NCI-H774 (cell line): ENCODE measurements at places on chromosomes 13 and 19.

DNA sequence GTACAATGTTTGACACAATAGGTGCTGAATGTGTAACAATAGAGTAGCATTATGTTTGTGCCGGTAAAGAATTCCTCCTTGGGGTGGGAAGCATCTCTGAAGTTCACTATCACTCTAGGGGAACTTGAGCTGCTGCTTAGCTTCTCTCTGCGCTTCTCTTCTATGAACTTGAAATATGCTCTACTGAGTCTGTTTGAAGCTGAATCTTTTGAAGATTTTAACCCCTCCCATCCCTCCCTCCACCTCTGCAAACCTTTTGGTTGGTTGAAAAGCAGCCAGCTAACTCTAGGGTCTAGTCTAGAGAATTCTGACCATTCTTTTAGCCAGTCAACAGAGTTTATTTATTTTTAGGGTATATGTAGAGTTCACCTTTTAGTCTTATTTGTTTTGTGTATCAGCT lies 2.5 kb downstream of the PCCA start:
- DNase-seq = no peak

DNA sequence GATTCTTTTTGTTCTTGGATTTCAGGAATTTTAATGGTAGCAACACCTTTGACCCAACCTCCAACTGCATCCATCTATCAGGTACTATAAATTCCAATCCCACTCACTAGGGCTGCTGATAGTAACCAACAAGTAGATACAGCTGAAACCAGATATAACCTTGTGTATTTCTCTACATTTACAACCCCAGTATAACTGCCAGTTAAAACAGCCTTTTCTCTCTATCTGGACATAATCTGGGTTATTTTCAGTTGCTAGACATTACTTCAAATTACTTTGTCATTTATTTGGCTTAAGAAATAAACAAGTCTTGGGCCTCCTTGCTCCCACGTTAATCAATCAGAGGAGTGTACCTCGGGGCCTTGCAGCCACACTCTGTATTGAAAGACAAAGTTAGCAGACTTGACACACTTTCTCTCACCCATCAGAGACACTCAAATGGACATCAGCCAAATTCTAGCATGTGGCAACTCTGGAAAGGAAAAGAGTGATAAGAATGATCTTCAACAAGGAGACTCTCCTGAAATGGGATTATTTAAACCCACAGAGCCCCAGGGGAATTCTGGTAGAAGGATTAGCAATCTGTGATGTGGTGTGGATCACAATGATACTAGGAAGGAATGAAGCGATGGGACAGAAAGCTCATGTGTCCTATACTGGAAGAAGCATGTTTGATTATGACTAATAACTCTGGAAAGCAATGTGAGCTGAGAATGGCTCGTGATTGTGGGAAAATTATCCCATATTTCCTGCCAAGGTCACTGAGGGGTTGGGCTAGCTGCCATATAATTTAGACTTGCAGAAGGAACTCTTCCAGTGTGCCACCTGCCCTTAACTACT lies 157.5 kb downstream of the FLT1 start:
- no peak for DNase-seq

DNA sequence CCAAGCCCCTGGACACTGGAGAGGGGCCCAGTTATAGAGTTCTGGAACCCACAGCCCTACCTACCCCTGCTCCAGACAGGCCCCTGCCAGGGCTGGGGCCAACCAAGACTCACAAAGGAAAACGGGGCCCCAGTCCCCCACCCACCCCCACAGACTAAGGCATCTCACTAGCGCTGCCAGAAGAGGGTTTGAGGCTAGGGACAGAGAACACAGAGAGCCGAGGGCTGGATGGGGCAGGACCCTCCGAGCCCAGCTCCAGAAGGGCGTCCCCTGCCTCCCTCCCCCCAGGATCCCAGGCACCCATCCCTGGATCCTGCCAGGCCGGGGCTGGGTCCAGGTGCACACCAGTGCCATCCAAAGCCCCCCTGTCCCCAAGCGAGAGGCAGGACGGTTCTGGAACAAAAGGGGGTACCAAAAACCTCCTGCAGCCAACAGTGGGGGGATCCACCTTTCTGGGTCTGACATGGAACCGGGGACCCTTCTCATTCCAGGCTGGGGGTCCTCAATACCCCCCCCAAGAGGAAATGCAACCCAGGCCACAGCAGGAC lies 4.4 kb upstream of the REXO1 start:
- DNase-seq = no peak

- no peak for DNase-seq
These were observed 8.0 kb downstream of the SPHK2 start for GRCh38 chr19:48627201-48627864.

DNA sequence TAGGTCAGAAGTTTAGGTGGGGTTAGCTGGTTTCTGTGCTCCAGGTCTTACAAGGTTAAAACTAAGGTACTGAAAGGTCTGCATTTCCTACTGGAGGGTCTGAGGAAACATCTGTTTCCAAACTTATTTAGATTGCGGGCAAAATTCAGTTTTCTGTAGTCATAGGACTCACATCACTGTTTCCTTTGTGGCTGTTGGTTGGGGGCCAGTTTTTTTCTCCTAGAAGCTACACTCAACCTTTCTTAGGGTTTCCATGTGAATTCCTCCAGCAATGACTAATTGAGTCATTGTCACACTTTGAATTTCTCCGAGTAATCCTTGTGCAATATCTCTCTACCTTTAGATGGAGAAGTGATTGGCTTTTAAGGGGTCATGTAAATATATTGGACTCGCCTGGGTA lies 773.4 kb upstream of the SLITRK1 start:
- DNase-seq = no peak

DNA sequence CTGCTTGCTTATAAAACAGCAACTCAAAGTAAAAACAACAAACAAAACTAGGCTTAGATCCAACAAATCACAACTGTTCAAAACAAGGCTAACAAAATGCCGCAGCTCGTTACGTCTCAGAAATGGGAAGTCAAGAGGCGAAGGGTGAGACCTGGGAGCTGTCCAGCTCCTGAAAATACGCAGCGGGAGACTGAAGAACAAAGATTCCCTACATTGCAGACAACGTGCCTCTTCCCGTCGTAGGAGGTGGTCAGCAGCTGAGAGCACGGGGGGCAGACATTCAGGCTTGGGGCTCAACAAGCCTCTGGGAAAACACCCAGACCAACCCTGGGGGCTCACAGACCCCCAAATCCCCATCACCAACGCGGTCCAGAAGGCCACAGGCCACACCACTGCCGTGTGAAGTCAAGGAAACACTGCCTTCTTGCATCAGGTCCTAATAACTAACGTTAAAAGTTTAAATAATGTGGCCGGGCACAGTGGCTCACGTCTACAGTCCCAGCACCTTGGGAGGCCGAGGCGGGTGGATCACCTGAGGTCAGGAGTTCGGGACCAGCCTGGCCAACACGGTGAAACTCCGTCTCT lies 13.5 kb downstream of the PLPP2 start:
- no peak for DNase-seq

DNA sequence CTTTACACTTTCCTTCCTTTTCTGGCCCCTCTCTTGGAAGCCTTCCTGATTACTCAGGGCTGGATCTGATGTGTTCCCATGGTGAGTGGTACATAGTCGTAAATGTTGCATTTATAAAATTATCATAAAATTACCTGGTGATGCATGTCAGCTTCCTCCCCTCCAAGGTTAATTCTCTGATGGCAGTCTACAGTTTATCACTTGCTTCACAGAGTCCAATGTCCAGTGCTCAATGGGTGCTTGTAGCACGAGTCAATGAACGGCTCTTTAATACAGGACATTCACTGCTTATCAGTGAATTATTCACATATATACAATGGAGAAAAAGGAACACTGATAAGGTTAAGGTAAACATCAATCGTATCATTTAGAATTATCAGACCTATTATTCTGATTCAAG lies 27.0 kb upstream of the OXGR1 start:
- no peak for DNase-seq

DNA sequence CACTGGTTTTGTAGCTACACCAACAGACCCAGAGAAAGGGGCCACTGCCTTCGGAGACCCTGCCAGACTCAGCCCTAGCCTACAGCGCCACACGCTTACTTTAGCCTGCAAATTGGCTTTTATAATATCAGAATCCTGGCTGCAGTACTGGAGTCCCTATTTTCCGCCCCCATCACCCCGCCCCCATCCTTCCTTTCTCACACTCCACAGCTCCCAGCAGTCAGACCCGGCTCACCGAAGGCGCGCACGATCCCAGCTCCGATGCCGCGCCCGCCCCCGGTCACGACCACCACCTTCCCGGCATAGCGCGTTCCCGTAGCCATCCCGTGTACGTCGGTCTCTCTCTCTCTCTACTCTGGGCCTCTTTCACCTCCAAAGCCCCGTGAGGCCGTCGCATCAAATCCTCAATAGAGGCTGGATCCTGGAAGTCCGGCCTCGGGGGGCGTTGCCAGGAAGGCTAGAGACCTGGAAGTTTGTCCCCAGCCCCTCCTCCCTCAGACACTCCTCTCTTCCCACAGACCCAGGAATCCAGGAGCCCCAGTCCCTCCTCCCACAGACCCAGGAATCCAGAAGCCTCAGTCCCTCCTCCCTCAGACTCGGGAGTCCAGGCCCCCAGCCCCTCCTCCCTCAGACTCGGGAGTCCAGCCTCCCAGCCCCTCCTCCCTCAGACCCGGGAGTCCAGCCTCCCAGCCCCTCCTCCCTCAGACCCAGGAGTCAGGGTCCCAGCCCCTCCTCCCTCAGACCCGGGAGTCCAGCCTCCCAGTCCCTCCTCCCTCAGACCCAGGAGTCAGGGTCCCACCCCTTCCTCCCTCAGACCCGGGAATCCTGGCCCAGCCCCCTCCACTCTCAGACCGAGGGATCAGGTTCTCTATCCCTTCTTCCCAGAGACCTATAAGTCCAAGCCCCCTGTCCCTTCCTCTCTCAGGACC lies at the start of gene HSD17B14:
TSS of gene HSD17B14 (minus strand) at position 403 of the 929 bp plus-strand sequence. CDS start at position 323, 80 bp downstream.
- DNase-seq = peak; percentile 16

GRCh38 chr13:27966641-27967202 lies 2.4 kb downstream of the CDX2 start:
- no peak for DNase-seq

GRCh38 chr13:26680123-26680450 lies 80.5 kb downstream of the GPR12 start:
- no peak for DNase-seq

GRCh38 chr19:49938662-49939061 lies 9.4 kb upstream of the NUP62 start:
- no peak for DNase-seq

DNA sequence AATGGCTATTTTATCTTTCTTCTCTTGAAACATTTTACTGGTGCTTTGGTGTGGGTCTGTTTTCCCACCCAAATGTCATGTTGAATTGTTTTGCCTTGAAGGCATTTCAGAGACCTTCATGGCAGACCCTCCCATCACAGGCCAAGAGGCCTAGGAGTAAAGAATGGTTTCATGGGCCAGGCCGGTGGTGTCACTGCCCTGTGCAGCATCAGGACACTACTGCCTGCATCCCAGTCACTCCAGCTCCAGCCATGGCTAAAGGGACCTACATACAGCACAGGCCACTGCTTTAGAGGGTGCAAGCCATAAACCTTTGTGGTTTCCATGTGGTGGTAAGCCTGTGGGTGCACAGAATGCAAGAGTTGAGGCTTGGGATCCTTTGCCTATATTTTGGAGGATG lies 326.9 kb downstream of the SLITRK5 start:
- DNase-seq = no peak

DNA sequence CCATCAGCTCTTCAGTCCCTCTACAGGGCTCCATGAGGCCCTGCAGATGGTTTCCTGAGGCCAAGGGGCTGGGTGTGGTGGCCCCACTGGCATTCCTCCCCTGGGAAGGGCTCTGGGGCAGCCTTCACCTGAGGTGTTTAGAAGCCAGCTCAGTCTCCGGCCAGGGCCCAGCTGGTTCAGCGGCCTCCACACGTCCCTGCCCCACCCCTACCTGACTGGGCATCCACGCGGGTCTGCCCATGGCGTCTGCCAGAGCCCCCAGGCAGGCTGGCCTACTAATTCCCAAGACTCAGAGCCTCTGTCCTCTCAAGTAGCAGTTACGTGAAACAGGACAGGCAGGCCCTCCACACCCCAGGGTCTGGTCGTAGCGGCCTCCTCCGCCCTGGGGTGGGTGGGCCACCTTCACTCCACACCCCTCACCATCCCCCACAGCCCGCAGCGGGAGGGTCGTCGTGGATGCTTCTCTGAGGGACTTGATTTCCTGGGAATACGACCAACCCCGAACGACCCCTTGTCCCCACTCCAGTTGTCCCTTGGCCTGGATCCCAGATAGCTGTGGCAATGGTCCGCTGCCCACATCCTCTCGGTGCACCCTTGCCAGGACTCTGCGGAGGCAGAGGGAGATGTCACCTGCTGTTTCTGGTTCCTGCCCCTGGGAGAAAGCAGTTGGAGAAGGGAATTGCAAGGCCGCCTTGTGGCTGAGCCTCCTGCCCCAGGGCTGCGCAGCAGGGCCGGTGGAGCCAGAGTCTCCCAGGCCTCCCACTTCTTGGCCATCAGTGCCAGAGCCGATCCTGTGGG lies 24.3 kb downstream of the CAPN12 start:
- DNase-seq = no peak

GRCh38 chr19:39727070-39727800 lies 10.6 kb downstream of the CLC start:
- no peak for DNase-seq

GRCh38 chr13:47066226-47066625 lies 169.4 kb upstream of the HTR2A start:
- DNase-seq = no peak

- no peak for DNase-seq
These were observed 119.3 kb upstream of the GJB6 start for GRCh38 chr13:20351281-20352022.

DNA sequence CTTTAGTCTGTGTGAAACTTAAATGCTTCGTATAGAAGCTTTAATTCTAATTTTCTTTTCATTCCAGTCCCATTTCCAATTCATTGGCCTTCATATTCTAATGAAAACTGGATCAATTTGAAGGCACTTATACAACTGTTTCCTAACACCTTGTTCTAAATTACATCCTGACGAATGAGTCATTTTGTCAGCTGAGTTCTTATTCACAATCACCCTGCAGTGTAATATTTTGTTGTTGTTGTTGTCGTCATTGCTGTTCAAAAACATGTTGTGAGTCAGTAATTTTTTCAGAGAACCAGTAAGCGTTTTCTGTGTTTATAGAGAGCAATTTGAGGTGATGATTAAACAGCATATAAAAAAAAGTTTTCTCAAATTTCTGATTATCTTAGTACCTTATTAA lies 290.0 kb downstream of the PCDH9 start:
- DNase-seq = no peak

DNA sequence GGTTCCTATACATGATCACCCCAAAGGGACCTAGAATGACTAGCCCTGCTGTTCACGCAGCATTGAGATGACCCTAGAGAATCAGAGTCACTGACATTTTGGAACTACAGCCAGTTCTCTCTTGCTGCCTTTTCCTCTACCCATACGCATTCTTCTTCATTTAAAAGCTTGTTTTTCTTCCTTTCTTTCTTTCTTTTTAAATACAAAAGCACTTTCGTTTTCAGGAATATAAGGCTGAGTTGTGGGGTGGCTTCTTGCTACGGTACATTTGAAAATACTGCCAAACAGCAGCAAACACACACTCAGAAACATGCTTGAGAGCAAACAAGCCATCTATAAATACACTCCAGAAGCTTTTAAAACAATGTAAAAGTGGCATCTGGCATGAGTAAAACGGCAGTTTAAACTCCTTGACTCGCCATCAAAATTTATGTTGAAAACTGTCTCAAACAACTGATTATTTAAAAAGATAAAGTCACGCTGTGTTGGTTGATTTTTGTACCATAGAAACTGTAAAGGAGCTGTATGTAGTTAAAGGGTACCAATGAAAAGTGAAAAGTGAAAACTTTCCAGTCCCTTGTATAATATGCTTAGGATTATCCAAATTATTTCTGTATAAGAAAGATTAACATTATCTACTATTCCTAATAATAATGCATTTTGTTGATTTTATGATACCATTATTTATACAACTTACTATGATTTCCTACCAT lies 95.6 kb downstream of the PCDH9 start:
- no peak for DNase-seq
